ENCODE measurements at places on chromosomes 6 and 20. TPM values are rescaled to one million over a fixed set of nuclear protein-coding genes. Genes with fewer than 3 reads are reported as not detected.

GRCh38 chr6:22141241-22141745, 155.5 kb downstream of the PRL start:
- no peak for DNase-seq

DNA sequence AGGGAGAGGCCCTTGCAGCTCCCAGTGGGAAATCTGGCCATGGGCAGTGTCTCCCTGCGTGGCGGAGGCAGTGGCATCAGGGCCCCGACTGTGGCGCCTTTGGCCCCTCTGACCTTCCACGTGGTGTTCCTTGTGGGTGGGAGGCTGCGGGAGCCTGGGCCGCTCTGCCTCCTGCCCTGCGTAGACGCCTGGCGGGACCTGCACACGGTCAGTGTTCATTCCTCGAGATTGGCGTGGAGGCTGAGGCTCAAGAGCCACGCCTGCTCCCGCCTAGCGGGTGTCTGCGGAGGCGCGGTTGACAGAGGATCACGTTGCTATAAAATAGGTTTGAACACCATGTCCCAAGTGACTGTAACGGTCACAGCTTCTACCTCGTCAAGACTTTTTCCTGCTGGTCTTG, 14.0 kb downstream of the COL9A3 start:
- no peak for DNase-seq

The GINM1 gene
- total RNA-seq = 18.0 TPM

DNA sequence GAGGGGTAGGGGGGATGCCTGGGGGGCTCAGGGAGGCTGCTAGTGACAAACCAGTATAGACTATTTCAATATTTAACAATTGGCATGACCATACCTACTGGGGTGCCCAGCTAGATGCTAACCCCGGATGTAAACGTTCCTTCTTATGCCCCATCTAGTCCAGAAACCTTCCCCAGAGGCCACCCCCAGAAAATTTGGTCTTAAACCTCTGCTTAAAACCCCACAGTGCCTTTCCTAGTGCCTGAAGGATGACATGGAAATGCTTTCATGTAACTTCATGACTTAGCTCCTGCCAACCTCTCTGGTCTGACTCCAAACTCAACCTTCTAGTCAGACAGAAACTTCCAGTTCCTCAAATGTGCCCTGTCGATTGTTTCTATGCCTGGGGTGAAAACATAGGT, 52.0 kb downstream of the JPH2 start:
- DNase-seq = peak; percentile 65

GRCh38 chr6:107244082-107244741, 128.9 kb upstream of the BEND3 start:
- no peak for DNase-seq

- no peak for DNase-seq
These were observed 23.9 kb upstream of the APMAP start for GRCh38 chr20:25016471-25016870.

- no peak for DNase-seq
These were observed 260.5 kb upstream of the MARCKS start for GRCh38 chr6:113596387-113597230.

- no peak for DNase-seq
These were observed 5.9 kb downstream of the ULBP1 start for GRCh38 chr6:149969635-149970034.

GRCh38 chr6:13733178-13733887, 21.7 kb upstream of the RANBP9 start:
- DNase-seq = no peak

The OTOR gene
- total RNA-seq = not detected

The DNAH8 gene
- total RNA-seq = not detected

DNA sequence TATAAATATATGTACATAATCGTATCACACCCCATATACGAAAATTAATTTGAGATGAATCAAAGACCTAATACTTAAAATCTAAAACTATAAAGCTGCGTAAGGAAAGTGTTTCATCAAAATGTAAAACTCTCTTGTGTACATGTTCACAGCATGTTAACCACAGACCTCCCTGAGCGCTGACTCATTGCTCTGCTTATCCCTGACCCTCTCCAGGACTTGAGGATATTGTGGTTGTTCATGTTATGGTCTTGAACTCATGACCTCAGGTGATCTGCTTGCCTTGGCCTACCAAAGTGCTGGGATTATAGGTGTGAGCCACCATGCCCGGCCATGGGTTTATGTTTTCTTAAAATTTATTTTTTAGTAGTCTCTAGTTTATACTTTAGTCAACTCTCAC, 14.2 kb downstream of the FAM83B start:
- DNase-seq = no peak

All from activated CD4-positive, alpha-beta T cell treated with anti-CD3 and anti-CD28 coated beads, Interleukin-2, amount 10 ng/mL, durations not matched to agents 24 days and 14 days (primary cell).